Fibroblast of skin of right quadriceps (primary cell): ENCODE measurements at places on chromosomes 7 and 10.
A peak's percentile ranks its signal among the peaks of the same experiment; 100 is the strongest.

GRCh38 chr10:112761256-112761655 is 188.8 kb upstream of the TCF7L2 start:
- DNase-seq: no peak

DNA sequence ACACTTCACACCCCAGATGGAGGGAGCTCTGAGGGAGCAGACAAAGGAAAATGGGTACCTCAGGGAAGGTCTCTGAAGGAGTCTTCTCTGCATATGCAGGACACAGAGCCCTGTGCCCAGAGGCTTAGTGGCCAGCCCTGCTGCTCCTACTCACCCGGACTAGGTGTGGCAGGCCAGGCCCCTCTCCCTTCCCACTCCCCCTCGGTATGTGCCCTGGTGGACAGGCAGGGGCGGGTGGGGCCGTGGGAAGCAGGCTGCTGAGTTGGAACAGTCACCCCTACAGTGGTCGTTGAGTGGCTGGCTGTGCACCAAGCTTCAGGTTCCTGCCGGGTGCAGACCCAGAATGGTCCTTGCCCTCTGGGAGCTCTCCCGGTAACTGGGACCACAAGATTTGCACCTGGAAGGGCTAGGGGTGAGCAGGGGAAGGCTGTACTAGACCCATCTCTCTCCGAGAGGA is 68.6 kb downstream of the ZMIZ1 start:
- no peak for DNase-seq

DNA sequence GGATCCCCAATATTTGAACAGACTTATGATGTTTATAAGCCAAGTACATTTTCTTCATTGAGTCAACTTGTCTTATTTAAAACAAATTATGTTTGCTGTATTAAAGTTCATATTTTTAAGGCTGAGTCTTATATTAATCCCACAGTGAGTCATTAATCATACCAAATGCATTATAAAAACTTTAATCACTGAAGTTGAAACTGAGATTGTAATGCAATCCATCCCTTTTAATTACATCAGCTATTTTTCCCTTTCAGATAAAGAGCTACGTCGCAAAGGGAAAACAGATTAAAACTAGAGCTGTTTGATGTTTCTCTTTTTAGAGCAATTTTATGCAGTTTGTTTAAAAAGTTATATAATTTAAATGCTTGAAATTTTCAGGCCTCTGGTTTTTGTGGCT is 183.0 kb downstream of the ARID5B start:
- peak; percentile 49 for DNase-seq

DNA sequence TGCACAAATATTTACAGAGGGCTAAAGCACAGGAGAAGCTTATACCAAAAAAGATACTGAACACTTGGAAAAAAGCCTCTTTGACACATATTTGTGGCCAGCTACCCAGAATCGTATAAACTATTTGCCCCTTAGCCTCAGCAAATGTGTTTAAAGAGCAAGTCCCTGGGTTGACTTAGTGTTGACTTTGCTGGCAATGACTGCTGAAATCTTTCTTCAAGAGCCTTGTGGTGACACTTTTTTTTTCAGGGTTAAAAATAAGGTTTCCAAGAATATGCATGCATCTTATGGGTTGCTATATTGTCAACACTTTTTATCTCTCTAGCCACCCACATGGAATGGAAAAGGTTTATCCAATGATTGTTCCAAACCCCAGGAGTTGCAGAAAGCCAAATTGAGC is 14.9 kb upstream of the PLEKHS1 start:
- peak; percentile 54 for DNase-seq

- peak; percentile 25 for DNase-seq
These were observed 1281.2 kb upstream of the SORCS1 start for GRCh38 chr10:108445746-108446145.

DNA sequence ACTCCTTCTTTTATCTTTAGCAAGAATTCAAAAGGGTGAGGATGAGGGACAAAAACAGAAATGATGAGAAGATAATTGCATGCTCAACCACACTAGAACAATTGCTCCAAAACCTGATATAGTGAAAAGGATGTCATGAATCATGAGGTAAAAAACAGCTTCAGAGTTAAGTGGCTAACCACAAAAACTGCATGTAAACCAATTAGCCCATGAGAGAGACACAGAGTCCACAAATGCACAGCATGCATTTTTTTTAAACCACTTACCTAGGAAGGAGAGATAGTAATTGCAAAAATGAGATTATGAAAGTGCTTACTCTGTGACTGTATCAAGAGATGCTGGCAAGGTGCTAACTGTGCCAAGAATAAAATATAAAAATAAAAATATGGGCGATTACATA is 132.9 kb downstream of the MBL2 start:
- DNase-seq: peak; percentile 76

- DNase-seq: no peak
These were observed 497 bp downstream of the PPP2R2D start for GRCh38 chr10:131901181-131901829.

DNA sequence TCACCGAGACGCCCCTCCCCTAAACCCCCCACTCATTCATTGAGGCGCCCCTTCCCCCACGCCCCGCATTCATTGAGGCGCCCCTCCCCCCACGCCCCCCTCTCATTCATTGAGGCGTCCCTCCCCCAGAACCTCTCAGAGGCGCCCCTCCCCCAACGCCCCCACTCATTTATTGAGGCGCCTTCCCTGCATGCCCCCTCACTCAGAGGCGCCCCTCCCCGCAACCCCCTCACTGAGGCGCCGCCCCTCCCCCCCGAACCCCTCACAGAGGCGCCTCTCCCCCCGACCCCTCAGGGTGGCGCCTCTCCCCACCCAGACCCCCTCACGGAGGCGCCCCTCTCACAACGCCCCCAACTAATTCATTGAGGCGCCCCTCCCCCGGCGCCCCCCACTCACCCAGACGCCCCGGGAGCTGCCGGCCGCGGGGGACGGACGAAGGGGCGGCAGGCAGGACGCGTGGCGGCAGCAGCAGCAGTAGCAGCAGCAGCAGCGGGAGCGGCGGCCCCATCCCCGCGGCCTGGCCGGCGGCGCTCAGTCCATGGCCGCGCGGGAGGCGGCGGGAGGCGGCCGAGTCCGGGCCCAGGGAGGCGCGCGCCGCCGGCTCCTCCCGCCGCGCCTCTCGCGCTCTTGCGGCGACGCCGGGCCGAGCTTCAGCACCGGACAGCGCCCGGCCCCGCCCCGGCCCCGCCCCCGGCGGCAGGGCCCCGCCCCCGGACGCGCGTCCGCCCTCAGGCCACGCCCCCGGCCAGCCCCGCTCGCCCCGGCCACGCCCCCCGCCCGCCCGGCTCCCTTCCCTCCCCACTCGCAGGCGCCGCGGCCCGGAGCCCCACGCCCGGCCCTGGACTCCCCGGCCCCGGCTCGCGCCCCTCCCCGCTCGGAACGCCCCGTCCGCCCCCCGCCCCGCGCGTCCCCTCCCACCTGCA is at the start of gene PTPRN2:
TSS of gene PTPRN2 (minus strand) at position 662 of the 923 bp plus-strand sequence.
- DNase-seq: peak; percentile 44

- DNase-seq: peak; percentile 31
These were observed 32.6 kb upstream of the HERPUD2 start for GRCh38 chr7:35727571-35727970.

DNA sequence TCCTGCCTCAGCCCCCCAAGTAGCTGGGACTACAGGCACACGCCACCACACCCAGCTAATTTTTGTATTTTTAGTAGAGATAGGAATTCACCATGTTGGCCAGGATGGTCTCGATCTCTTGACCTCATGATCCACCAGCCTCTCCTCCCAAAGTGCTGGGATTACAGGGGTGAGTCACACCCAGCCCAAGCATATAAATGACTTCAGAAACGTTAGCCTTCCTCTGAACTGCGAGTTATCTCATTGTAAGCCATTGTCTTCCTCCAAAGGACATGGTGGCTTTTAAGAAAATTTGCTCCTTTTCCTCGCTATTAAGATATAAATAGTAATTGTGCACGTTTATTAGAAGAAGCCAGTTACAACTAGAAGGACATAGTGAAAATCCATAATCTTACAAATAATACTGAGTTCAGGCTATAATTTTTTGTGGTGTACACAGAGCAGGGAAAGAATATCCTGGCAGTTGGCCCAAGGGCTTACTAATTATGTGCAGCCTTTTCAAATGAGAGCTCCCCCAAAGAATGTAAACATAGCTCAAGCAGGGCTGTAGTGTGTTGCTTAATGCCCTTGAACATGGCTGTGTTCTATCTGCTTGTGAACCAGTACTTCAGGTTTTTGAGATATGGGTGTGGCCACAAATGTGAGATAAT is 495.8 kb downstream of the PARD3 start:
- DNase-seq: peak; percentile 97

- DNase-seq: peak; percentile 68
These were observed 18.0 kb downstream of the MACC1 start for GRCh38 chr7:20199015-20199737.

- no peak for DNase-seq
These were observed 6.8 kb upstream of the ANKRD22 start for GRCh38 chr10:88858491-88858890.

DNA sequence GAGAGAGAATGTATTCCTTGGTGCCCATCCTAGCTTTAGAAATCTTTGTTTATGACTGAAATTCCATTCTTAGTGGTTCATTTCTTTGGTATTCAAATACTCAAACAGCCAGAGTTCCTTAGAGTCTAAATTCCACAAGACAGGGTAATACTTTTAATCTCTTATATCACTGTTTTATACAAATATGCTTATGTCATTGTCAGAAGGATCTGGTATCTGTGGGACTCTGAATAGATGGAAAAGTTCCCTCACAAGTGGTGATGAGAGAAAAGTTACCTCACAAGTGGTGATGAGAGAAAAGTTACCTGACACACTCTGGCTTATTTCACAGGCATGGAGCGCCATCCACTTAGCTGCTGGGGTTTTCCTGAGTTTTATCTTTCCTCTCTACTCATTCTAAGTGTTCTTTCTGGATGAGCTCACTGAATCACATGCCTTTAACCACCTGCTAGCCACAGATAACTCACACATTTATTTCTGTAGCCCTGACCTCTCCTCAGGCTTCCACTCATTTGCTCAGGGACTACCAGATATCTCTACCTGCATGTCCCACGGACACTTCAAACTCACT is 784.0 kb downstream of the SUGCT start:
- peak; percentile 86 for DNase-seq

GRCh38 chr7:101845974-101846373 is 28.5 kb downstream of the CUX1 start:
- no peak for DNase-seq

- DNase-seq: peak; percentile 74
These were observed 15.5 kb downstream of the STX1A start for GRCh38 chr7:73703757-73704639.

DNA sequence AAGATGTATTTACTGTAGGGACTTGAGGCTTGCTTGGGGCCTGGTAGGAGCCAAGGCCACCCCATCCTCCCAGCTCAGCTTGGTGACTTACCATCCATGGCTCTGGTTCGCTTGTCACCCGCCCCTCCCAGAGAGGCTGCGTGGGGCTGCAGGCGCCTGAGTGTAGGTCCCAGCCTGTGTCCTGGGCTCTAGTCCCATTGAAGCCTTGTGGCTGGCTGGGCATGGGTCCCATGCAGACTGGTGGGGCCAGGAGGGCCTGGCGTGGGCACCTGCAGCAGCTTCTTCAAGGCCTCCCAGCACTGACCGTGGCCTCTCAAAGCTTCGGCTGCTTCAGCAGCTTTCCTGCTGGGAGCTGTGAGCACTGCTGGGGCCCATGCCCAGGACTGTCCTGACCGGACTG is 118.1 kb downstream of the INPP5A start:
- no peak for DNase-seq

GRCh38 chr10:70592186-70592735 is 10.3 kb downstream of the PRF1 start:
- DNase-seq: no peak

GRCh38 chr7:130429019-130429418 is 11.8 kb downstream of the CEP41 start:
- DNase-seq: no peak

- no peak for DNase-seq
These were observed 227.8 kb upstream of the BMPER start for GRCh38 chr7:33677556-33677955.

- DNase-seq: peak; percentile 19
These were observed 674 bp upstream of the OSBPL3 start for GRCh38 chr7:24980534-24981170.

DNA sequence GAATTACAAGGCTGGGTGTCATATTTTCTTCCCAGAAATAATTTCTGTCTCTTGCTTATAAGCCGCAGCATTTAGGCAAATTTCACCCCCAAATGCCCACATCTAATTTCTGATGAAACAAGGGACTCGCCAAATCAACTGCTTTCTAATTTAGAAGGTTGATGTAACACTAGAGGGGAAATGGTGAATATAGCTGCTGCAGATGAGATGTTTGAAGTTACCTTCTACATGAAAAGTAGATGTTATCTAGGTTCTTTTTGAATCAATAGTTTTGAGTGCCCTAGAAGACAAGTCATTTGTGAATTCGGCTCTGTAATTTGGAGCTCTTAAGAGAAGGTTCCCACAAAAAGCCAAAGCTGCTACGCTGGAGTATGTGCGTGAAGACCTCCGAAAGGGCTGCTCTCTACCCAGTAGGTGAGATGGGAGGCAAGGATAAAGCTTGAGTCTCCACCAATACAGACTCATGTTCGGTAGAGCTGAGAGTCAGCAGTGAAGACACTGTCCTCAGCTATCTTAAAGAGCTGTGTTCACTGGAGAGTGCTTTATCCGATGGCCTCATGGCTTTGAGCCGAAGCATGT is 99.5 kb downstream of the FANK1 start:
- DNase-seq: no peak

DNA sequence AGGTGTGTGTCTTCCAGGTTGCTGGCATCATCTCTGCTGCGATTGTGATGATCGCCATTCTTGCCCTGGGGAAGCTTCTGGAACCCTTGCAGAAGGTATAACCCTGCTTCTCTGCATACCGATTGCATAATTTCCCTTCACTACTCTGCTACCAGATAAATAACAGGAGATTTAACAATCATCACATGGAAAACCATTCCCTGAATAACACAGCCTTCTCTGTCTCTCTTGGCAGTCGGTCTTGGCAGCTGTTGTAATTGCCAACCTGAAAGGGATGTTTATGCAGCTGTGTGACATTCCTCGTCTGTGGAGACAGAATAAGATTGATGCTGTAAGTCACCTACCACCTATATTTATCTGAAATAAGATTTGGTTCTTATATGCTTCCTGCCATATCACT is 33.8 kb downstream of the SLC26A4 start:
- peak; percentile 39 for DNase-seq
